ENCODE measurements at places on chromosomes 13 and 19.
A peak's percentile ranks its signal among the peaks of the same experiment; 100 is the strongest.

- no peak for DNase-seq
Measured at GRCh38 chr19:54731191-54731590, 6.9 kb downstream of the KIR3DL3 start.

GRCh38 chr13:107678075-107678689, 537.2 kb downstream of the LIG4 start:
- DNase-seq = no peak

GRCh38 chr19:38845374-38846024, 4.3 kb downstream of the HNRNPL start:
- no peak for DNase-seq

DNA sequence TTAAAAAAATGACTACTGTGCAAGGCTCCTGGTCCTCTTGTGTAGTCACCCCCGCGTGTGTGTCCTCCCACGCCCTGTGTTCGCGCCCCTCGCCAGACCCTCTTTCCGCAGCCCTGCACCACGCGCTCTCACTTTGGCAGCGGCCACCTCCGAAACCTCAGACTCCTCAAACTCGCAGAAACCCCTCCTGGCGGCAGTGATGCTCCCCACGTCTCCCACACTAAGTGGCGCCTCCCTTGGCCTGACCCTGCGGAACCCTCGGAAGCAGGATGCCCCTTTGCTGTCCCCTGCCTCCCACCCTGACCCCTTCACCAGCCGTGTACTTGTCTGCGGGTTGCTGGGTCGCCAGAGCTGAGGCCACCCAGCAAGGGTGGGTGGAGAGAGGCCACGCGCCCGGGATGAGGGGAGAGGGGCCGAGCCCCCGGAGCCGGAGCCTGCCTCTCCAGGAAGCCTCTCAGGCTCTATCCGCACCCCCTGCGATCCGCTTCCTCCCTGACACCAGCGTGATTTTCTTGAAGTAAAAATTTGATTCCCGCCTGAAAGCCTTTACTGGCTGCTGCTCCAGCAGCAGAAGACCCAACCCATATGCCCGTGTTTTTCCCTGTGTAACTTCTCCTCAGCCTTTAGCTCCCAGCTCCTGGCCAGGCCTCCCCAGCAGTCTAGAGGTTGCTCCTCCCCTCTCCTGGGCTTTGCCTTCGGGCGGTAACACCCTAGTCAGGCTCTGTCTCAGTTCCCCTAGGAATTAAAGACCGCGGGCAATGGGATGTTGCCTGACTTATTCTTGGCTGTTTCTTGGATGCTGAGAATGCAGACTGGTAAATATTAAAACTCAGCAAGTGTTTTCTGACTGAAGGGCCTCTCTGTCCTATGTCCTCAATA, 55.2 kb downstream of the MIPEP start:
- no peak for DNase-seq

GRCh38 chr13:110610955-110611595, 4.3 kb upstream of the NAXD start:
- no peak for DNase-seq

GRCh38 chr13:52936806-52937205, 88.4 kb upstream of the PCDH8 start:
- DNase-seq = no peak

- DNase-seq = no peak
Measured at GRCh38 chr13:74768521-74769085, 634.4 kb upstream of the KLF12 start.

DNA sequence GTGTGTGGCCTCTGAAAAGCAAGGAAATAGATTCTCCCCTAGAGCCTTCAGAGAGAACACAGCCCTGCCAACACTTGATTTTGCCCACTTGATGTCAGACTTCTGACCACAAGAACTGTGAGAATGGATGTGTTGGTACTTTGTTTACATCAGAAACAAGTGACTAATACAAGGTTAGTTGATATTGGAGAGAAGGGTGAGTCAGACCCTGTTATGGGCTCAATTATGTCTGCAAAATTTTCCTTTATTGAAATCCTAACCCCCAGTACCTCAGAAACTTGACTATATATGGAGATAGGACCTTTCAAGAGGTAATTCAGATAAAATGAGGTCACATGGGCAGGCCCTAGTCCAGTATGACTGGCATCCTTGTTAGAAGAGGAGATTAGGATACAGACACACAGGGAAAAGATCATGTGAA, 226.7 kb downstream of the RFC3 start:
- DNase-seq = no peak

- no peak for DNase-seq
Measured at GRCh38 chr13:21364916-21365315, 94.2 kb downstream of the ZDHHC20 start.

- no peak for DNase-seq
Measured at GRCh38 chr13:110746438-110746837, 32.9 kb downstream of the ING1 start.

- DNase-seq = no peak
Measured at GRCh38 chr19:3465552-3465951, 14.8 kb downstream of the SMIM24 start.

GRCh38 chr13:19681517-19681916, 48.1 kb downstream of the MPHOSPH8 start:
- no peak for DNase-seq

DNA sequence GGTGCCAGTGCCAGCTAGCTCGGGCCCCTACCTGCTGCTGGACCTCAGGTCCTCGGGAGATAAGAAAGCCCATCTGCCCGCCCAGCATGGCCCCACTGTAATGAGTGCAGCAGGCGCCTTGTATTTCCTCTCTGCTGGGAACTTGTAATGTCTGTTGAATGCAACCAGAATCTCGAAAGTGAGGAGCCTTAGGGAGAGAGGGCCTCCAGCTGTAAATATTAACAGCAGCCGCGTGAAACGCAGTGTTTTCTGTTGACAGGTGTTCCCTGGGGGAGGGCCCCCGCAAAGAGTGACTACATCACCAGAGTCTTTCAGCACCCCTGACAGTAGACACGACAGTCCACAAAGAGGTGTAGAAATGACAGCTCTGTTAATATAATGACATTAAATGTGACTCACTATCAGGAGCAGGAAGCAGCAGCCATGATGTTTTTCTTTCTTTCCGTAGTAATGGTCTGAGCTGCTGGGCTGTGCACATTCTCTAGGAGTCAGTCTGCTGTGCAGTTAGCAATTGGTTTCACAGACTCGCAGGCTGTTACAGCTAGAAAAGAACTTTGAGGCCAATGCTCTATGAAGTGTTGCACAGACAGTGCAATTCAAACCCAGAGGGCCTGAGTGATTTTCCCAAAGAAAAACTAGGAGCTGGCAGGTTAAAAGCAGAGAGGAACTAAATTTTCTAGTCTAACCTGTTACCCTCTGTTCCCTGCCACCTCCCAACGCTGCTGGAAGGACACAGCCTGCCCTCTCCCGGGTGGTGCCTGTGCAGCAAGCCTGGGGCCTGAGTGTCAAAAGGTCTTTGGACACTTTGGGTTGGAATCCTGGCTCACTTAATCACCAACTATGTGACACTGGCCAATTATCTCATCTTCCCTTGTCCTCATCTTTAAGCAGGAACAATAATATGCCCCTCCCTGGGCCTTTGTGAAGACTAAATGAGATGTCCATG, 58.6 kb upstream of the WASF3 start:
- DNase-seq = no peak

GRCh38 chr13:54077569-54077968, 1049.0 kb downstream of the OLFM4 start:
- no peak for DNase-seq

- DNase-seq = no peak
Measured at GRCh38 chr19:21617740-21618339, 112.4 kb downstream of the ZNF429 start.

DNA sequence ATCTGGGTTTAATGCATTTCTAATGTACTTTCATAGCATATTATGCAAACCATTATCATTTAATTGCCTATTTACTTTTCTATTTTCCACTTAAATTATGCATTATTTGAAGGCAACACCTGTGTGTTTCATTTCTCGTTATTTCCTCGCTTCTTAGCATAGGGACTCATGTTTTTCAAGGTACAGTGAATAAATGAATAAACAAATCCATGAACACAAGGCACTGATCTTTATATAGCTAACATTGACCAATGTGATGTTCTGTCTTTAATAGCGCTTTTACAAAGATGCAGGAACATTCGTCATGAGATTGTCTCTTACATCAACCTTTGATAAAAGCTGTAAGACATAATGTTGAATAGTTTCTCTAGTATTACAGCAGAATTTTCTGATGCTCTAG, 121.2 kb downstream of the B3GLCT start:
- no peak for DNase-seq

- DNase-seq = peak; percentile 67
Measured at GRCh38 chr19:2391118-2391725, 31.2 kb downstream of the TMPRSS9 start.

DNA sequence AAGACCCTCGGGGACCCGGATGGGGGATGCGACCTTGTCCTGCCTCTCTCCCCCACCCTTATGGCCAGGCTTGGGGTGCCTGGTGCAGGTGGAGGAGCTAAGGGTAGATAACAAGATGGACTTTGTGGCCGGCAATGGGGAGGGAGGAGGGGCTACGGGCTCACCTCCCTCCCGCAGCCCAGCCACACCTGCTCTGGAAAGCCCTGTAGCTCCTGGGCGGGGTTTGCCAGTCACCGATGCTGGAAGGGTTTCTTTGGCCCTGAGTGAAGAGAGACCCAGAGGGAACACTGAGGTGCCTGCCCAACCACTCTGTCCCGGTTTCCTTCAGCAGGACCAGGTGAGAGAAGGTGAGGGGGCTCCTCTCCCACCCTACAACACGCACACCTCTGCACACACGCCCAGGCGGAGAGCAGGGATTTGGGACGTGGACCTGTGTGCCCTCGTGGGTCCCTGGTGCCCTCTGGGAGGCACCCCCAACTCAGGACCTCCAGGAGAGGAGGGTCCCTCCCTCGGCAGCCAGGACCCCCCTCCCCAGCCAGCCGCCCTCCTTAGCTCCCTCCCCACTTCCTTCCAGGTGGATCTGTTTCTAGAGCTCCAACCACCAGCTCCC, at the start of gene FUT2:
Gene FUT2, plus strand, starts transcription at position 229 of the 610 bp plus-strand sequence. CDS start 6,986 bp downstream, outside the sequence.
- no peak for DNase-seq

GRCh38 chr19:32866564-32867265, 2.9 kb downstream of the SLC7A9 start:
- no peak for DNase-seq

- no peak for DNase-seq
Measured at GRCh38 chr13:112792511-112792910, 102.7 kb downstream of the ATP11A start.

GRCh38 chr13:113561417-113562084, 23.0 kb upstream of the TFDP1 start:
- DNase-seq = no peak

DNA sequence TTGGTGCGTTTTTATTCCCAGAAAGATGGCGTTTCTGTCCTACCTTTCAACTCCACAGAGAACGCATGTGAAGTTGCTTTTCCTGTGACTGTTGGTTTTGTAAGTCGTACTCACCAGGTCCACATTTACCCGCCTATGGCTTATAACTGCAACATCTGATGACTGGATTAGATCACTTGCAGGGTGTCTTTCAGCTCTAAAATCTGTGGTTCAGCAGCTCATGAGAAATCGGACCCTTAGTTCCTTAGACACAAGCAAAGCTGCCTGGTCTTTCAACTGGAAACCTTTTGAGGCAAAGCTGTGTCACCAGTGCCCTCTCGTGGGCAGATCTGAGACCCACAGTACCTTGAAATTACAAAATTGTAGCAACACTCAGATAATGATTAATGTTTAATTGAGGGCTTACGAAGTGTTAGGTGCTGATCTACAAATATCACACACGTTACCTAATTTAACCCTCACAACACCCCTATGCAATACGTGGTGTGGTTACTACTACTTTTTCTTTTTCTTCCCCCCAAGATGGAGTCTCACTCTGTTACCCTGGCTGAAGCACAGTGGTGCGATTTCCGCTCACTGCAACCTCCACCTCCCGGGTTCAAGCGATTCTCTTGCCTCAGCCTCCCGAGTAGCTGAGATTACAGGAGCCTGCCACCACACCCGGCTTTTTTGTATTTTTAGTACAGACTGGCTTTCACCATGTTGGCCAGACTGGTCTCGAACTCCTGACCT, 65.4 kb downstream of the RUBCNL start:
- peak; percentile 43 for DNase-seq

DNA sequence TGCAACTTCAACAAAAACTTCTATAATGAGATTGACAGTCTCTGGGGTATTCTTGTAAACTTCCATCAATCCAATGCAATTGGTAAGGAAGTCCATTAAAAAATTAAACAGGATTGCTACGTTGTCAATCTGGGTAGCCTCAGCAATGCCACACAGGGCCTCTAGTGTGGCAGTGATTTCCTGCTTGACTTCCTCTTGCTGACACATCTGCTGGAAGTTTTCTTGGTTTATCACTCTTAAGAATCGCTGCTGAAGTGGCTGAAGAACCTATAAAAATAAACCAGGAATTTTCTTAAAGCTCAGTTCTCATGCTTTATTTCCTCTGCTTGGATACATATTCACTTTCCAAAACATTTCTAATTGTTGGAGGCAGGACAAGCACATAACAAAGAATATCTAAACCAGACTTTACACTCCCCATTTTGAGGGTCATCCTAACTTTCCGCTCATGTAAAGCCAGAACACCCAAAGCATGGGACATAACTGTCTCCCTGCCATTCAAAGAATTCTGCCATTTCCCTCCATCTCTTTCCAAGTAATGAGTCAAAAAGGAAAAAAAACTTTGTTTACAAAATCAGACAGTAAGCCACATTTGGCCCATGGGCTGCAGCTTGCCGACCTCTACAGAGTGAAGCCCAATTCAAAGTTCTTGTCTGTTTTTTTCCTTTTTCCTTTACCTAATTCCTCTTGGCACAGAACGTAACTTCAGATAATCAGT, 23.2 kb upstream of the EEF1AKMT1 start:
- no peak for DNase-seq

DNA sequence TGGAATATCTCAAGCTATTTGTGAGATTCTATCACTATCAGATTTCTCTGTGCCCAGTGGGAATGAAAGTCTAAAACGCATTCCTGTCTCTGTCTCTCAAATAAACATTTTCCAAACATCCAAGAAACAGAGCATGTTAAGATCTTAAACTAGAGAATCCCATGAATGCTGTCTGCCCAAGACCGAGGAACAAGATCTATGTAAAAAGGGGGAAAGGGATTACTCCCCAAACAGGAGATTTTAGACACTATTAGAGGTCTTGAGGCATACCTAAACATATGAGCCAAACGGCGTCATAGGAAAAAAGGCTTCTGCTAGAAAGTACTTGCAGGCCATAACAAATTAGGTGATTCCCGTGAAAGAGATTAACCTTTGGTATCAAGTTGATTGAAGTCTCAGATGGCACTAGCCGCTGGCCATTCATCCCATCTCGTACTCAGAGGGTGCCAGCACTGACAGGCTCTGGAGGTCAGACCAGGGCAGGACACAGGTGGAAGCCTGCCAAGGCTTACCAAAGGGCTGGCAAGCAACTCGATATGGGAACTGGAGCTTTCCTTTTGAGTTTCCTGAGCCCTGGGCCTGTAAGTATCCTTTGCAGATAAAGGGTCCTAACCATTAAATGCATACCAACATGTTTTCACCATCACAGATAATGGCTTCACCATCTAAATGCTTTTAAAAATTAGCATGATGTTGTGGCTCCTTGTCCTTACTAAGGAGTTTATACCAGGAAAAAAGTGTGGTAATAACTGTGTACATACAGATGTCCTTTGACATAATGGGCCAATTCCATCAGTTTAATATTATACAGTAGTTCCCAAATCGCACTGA, 225.2 kb downstream of the FOXO1 start:
- no peak for DNase-seq

GRCh38 chr19:58355908-58356765, 2.8 kb upstream of the A1BG start:
- no peak for DNase-seq
